ENCODE measurements at places on chromosomes 6 and 20.
A peak's percentile ranks its signal among the peaks of the same experiment; 100 is the strongest.

GRCh38 chr6:118377711-118378414 lies 170.2 kb upstream of the PLN start:
- DNase-seq = peak; percentile 42

GRCh38 chr20:8144282-8145245 lies 12.5 kb downstream of the PLCB1 start:
- no peak for DNase-seq

- DNase-seq = no peak
Observed at GRCh38 chr6:158765499-158766068, 53.6 kb downstream of the EZR start.

- no peak for DNase-seq
Observed at GRCh38 chr6:134502614-134503549, 185.0 kb upstream of the SGK1 start.

- no peak for DNase-seq
Observed at GRCh38 chr6:26328265-26328844, 36.6 kb upstream of the BTN3A2 start.

GRCh38 chr6:155483858-155484257 lies 28.2 kb upstream of the NOX3 start:
- no peak for DNase-seq

DNA sequence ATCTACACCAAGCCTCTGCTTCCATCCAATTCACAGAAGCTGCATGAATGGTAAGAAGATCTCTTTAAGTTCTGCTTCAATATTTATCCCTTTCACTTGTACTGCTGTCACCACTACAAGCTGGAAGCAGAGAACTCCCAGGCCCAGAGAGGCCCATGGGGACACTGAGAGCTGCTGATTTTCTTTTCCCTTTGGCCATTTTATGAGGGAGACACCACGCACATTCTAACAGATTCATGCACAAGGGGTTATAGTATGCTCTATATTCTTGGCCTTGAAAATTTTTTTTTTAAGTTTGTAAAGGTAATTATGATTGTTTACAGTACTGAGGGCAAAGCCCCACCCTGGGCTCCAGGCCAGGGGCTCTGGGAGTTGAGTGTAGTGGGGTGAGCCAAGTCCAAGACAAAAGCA lies 88.4 kb downstream of the MYB start:
- DNase-seq = no peak

GRCh38 chr20:46331611-46332361 lies 23.5 kb upstream of the CDH22 start:
- no peak for DNase-seq

- DNase-seq = no peak
Observed at GRCh38 chr20:40080041-40080652, 608.9 kb downstream of the MAFB start.

- no peak for DNase-seq
Observed at GRCh38 chr20:62285722-62286121, 17.1 kb upstream of the ADRM1 start.

GRCh38 chr6:142781129-142781528 lies 163.8 kb downstream of the HIVEP2 start:
- DNase-seq = no peak

DNA sequence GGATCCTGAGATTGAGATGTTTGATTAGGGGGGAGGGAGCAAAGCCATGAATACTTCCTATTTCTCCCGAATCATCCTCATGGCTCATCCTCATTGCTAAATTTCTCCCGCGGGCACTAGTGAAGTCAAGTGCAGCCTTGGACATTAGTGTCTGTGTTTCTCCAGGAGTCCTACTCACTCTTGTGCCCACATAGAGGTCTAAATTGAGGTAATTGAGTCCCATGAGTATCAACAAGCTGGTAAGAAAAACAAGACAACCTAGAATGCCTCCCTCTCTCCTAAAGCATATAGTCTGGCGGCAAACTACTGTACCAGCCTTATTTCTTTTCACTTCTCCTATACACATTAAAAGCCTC lies 420 bp downstream of the CENPQ start:
- DNase-seq = no peak

GRCh38 chr6:29748391-29749307 lies 25.4 kb downstream of the HLA-F start:
- DNase-seq = peak; percentile 99

DNA sequence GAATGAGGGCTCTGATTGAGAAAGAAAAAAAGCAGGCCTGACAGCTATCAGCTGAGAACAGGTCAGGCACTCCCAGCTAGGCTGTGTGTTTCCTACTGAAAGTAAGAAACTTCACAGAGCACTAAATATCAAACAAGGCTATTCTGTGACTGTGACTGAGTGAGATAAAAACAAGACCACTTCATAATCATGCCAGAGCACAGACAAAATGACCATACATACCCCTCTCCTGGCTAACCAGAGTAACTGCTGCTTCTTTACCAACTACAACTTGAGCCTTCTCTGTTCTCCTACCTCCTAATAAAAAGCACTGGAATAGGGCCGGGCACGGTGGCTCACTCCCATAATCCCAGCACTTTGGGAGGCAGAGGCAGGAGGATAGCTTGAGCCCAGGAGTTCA lies 6.8 kb upstream of the BTN1A1 start:
- DNase-seq = no peak

DNA sequence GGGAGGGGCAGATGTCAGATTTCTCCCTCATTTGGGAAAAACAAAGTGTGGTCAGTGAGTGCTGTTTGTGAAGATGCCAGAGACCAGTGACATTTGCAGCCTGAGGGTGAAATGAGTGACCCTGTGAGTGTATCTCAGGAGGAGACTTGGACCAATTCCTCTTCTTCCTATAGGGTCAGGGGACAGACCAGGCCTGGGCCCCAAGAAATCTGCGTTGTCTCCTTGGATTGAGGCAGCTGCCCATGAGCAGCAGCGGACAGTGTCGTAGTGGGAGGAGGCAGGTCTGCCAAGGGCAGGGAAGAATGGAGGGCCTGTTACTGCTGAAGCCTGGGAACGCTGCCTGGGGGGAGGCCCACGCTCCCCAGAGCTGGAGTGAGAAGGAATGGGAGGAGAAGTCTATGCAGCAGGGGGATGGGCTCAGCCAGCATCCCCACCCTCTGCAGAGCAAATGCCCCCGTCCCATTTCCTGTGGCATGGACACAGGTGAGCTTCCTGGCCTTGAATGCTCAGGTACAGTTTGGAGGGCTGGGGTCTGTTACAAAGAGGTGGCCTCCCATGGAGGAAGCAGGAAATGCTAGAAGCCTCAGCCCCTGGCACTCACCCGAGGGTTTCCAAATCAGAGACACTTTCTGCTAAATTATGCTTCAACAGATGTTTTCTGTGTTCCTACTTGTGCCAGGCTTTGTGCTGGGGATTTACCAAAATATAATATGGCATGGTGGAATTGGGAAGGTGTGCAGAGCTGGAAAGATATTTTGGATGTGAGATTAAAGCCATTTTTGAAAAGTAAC lies 29.8 kb downstream of the DAAM2 start:
- no peak for DNase-seq

GRCh38 chr6:155493026-155493693 lies 37.5 kb upstream of the NOX3 start:
- DNase-seq = no peak

GRCh38 chr6:100460650-100461204 lies 4.0 kb downstream of the SIM1 start:
- no peak for DNase-seq

GRCh38 chr20:796921-797320 lies 28.6 kb upstream of the SLC52A3 start:
- no peak for DNase-seq

DNA sequence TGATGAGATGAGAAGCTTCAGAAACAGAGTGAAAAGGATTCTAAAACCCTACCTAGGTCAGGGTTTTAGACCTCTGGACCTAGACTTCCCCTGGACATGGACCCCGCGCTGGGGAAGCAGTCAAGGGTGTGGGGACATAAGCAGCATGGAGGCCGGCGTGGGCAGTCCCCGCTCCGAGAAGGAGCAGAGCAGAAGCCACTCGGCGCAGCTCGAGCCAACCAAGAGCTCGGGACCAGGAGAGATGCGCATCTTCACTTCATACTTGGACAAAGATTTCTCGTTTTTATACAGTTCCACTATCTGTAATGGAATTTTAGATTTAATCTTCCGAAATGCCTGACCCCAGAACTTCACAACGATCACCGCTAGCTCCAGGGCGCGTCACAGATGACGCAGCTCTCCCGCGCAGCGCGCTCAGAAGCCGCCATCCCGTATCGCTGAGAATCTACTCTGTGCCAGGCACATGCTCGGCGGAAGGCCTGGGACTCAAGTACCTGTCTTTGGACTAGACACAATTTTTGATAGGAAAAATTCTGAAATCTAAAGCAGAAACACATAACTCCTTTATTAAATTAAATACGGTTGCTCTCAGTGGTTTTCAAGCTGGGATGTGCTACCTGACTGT lies 60.3 kb downstream of the WDR27 start:
- DNase-seq = no peak

DNA sequence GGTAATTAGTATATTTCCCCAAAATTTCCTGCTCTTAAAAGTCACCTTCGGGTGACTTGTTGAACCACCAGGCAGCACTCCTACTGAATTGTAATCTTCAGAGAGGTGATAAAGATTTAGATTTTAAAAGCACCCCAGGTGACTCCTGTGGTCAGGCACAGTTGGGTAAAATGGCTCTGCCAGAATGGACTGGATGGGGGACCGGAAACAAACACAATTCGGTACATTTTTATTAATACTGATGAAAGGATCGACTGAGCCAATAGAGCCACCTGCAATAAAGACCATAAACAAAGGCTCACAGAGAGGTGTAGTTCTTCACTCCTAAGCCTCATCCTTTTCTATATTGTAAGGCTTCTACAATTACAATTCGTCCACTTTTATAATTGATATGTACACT lies 19.6 kb upstream of the FAM83C start:
- DNase-seq = no peak

- no peak for DNase-seq
Observed at GRCh38 chr20:52410182-52410647, 218.6 kb upstream of the ZFP64 start.

- no peak for DNase-seq
Observed at GRCh38 chr20:32352121-32352720, 5.9 kb upstream of the ASXL1 start.

DNA sequence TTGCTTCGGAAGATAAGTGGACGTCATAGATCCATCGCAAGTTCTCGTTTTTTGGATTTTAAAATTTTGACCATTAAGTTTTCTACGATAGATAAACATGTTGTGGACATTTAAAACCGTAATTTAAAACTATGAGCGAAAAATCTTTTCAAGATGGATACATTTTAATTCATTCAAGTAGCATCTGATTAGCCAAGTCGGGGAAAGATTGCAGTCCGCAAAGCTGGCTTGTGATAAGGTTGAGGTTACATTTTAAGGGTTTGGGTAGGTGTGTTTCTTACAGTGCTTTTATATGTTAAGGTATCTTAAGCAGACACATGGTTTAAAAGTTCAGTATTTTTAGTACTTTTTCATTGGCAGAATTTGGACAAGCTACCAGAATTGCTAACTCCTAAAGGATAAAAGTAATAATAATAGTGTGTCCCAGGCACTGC lies 1.2 kb downstream of the WTAP start:
- no peak for DNase-seq

DNA sequence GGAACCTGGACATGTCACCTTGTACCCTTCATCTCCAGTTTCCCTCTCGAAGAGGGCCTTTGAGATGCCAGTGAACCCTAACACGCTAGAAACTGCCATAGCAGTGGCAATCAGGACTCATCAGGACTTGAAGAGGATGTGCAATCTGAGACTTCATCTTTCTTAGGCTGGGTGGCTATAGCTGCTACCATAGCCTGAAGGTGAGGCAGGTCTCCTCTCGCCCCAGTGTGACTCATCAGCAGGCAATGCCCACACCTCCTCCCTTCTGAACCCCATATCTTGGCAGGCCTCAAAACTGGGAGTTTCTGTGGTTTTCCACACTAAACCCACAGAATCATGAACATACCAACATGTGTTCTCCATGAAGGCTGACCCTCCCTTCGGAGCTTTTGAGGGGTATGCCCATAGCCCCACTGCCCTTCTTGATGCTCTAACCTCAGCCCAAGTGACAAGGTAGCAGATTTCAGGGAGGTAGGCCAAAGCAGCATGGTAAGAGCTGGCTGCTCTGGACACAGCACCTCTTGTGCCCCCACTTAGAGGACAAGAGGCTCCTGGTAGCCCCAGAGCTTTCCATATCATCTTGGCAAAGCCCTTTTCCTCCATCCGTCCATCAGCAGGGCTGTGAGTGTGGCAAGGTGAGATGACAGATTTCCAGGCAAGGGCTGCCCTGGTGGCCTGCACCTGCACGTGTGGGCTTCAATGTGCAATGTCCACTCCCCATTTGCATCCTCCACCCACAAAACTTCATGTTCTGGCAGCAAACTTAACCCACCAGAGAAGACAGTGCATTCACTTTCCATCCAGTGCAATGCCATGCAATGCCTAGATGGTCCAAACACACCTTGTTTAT lies 2.6 kb downstream of the BLCAP start:
- no peak for DNase-seq

DNA sequence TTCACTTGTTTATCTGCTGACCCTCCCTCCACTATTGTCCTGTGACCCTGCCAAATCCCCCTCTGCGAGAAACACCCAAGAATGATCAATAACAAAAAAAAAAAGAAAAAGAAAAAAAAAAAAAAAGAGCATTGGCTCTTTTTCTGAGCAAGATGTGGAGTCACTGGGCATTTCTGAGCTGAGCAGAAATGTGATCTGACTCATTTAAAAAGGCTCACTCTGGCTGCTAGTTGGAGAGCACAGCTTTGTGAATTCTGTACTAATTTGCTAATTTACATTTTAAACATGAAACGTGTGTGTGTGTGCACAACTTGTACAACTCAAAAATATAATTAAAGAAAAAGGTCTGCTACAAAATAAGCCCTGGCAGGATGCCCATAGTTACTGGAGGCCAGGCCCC lies 20.2 kb downstream of the SCML4 start:
- no peak for DNase-seq

GRCh38 chr6:43703512-43704429 lies 16.2 kb upstream of the MRPS18A start:
- DNase-seq = no peak

- DNase-seq = no peak
Observed at GRCh38 chr6:111723412-111723970, 117.8 kb upstream of the TRAF3IP2 start.

GRCh38 chr6:15252195-15252594 lies 6.3 kb downstream of the JARID2 start:
- DNase-seq = no peak

DNA sequence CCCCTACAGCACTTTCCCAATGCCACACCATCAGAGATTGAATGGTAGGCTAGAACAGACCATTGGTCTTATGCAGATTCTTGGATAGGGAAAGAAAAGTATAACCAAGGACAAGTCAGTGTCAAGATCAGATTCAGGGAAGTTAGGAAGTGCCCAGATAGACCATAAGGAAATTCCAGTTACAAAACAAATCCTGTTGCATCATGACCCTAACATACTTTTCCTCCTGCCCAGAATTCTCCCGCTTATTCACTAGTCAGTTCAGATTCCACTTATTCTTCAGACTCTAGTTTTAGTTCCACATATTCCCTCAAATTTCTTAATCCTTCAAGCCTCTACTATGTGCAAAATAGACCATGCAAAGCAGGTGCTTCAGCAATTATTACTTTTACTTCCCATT lies 20.7 kb downstream of the METTL24 start:
- DNase-seq = no peak

DNA sequence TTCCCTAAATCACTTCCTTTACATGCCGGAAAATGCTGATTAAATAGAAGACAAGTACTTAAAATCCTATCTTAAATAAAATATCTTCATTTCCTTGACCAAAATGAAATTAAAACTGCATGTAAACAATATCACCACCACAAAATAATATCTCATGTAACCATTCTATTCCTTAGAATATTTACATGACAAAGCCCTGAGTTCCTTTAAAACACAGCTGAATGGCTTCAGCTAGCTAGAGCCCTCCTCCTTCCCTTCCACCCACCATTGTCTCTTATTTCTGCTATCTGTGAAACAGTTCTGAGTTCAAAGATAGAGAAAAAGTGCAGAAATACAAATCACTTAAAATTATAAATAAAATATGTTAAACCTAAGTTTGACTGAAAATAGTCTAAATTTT lies 103.1 kb downstream of the HIVEP2 start:
- DNase-seq = no peak
